ENCODE measurements at places on chromosomes 1 and 21. TPM values are rescaled to one million over a fixed set of nuclear protein-coding genes. Genes with fewer than 3 reads are reported as not detected.

TFF3 gene
- not detected for total RNA-seq

ACOT11 gene
- 2.4 TPM for total RNA-seq

KRTAP26-1 gene
- total RNA-seq = not detected

SPRTN gene
- total RNA-seq = 13.1 TPM

COL11A1 gene
- 3.8 TPM for total RNA-seq

DPT gene
- not detected for total RNA-seq
